Stimulated activated CD4-positive, alpha-beta T cell treated with anti-CD3 and anti-CD28 coated beads, Interleukin-12 subunit alpha, Interleukin-12 subunit beta, amount 100 ng/mL, for 24 hours (primary cell): ENCODE measurements at places on chromosomes 7 and 10.

DNA sequence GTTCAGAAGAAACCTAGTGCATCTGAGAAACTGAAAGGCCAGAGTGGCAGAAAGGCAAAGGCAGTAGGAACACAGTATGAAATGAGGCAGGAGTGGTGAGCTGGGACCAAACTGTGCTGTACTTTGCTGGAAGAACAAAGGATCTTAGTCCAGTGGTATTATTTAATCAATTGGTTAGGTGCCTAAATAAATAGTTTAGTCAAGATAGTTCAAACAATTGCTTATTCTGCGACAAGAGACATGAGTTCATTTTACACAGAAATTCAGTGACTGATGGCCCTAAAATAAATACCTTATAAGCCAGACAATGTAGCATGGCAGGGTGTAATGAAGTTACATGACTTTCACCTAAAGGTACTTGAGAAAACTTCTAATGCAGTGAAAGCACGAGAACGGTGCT is 181.8 kb upstream of the LRRN3 start:
- DNase-seq = no peak

GRCh38 chr7:30845426-30846135 is 66.1 kb upstream of the AQP1 start:
- no peak for DNase-seq

DNA sequence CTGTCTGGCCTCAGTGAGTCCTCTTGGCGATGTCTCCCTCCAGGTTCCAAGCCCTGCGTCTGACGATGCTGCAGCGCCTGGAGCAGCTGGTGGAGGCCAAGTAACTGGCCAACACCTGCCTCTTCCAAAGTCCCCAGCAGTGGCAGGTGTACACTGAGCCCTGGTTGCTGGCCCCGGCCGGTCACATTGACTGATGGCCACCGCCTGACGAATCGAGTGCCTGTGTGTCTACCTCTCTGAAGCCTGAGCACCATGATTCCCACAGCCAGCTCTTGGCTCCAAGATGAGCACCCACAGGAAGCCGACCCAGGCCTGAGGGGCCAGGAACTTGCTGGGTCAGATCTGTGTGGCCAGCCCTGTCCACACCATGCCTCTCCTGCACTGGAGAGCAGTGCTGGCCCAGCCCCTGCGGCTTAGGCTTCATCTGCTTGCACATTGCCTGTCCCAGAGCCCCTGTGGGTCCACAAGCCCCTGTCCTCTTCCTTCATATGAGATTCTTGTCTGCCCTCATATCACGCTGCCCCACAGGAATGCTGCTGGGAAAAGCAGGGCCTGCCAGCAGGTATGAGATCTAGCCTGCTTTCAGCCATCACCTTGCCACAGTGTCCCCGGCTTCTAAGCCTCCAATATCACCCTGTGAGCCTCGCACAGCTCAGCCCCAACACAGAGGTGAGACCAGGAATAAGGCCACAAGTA is 7.3 kb upstream of the ZNF22 start:
- no peak for DNase-seq

DNA sequence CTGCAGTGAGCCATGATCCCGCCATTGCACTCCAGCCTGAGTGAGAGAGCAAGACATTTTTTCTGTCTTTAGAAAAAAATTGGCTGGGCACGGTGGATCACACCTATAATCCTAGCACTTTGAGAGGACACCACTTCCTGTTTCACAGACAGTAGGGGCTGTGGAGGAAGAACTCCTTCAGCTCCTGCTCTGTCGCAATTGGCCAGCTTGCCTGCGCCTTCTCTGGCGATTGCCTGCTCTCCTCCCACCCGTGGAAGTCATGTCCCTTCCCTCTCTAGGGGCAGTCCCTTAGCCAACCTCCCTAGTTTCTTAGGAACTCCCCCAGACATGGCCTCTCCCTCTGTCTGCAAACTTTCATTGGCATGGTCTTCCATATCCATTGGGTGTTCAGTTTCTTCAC is 8.7 kb downstream of the PDSS1 start:
- DNase-seq = no peak

- DNase-seq = no peak
Observed at GRCh38 chr10:48448796-48449195, 142.3 kb downstream of the MAPK8 start.

DNA sequence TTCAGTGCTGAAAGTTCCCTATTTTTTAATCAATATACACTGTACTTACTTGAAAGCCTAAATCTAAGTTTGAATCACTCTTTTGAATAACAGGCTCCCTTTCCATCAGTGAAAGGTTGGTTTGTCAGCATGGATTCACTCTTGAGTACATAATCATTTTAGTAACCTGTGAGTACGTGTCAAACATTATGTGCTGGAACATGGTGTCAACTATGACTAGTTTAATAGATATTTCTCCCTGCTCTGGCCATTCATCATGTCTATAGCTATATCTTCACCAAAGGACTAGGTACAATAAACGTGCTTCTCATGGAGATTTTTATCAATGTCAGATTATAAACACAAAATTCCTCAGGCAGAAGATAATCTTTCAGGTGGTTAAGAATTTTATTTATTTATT is 61.7 kb upstream of the MDFIC start:
- DNase-seq = no peak

DNA sequence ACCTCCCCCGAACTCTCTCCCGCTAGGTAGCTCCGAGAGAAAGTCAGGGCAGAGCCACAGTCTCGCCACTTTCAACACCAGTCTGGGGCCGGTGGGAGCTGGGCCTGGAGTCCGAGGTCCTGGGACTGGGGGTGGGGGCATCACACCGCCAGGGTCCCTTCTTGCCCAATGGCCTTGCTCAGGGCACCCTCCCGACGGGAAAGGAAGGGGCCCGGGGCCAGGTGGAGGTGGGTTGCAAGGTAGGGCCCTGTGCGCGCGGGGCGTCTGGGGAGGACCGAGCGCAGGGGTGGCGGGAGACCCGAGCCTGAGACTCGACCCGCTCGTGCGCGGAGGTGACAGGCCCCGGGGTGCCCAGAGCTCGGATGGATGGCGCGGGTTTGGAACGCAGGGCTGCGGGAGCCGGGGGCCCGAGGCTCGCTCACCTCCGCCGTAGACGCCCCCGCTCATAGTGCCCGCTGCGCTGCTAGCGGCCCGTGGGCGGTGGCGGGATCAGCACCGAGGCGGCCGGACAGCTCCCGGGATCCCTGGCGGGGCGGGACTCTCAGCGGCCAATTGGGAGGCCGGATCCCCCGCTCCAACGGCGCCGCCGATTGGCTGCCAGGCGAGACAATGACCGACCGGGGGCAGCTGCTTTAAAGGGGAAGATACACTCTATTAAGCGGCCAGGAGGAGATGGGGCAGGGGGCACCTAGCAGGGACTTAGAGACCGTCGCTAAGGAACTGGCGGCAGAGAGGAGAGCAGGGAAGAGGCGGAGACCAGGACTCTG is at the start of gene ACTL6B:
ACTL6B (minus strand) TSS at position 541 of the 767 bp plus-strand sequence; CDS start at position 447, 94 bp downstream.
- no peak for DNase-seq

- DNase-seq = no peak
Observed at GRCh38 chr10:100489396-100489795, 26.6 kb downstream of the WNT8B start.
